ENCODE measurements at places on chromosomes 7 and 10. TPM values are rescaled to one million over a fixed set of nuclear protein-coding genes. Genes with fewer than 3 reads are reported as not detected.

GALNT17 gene
- total RNA-seq = not detected

GRCh38 chr10:48655411-48656240 is 29.0 kb upstream of the WDFY4 start:
- DNase-seq = no peak

- DNase-seq = no peak
Observed at GRCh38 chr7:29289156-29290021, 94.8 kb downstream of the CHN2 start.

DNA sequence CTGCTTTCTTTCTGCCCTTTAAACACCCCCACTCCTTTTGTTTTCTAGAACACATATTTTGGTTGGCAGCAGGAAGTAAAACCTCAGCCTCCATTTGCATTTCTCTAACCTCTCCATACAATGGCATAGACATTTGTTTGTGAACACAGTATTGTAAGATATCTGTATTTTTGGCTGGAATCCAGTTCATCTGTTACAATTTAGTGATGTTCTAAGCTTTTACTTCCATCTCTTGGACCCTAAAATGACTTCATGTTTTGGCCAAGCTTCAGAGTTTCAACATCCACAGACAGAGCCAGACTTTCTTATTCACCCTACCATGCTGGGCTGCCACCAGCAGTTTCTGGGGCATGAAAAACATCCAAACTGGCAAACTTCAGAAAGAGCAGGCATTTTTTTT is 21.1 kb upstream of the AUTS2 start:
- no peak for DNase-seq

TSPAN33 gene
- 6.1 TPM for total RNA-seq

CAMK2B gene
- total RNA-seq = not detected

FGFBP3 gene
- 1.5 TPM for total RNA-seq
